Fibroblast of skin of right quadriceps (primary cell): ENCODE measurements at places on chromosomes 12 and 14.

DNA sequence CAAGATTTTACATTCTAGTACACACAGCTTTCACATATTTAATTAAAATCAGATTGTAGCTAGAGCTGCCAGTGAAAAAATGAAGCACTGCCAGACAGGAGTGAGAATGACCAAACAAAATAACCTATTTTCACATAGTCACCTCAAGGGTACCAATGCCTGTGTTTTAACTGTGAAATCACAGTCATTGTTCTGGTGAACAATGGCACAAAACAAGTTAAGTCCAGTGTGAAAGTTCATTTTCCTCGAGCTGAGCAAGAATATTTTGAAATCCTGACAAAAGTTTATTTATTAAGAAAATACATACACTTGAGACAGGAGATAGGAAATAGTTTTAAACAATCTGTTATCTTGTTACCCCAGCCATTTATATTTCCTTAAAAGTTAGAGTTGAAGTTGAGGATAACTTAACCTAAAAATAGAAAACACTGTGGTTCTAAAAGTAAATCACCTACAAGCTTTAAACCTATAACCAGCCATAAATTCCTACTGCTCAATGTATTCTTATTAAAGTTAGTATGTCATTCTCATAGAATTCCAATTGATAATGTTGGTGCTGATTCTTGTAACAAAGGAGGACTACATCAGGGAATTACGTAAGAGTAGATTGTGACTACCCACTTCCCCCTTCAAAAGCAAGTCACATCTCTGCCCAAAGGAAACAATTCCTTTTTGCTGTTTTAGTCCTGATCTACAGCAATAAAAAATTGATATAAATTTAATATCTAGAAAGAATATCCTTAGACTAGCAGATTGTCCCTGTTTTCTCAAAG is 15.9 kb downstream of the DENND5B start:
- DNase-seq = peak; percentile 29

GRCh38 chr14:103488960-103489359 is 33.7 kb downstream of the CKB start:
- peak; percentile 48 for DNase-seq

DNA sequence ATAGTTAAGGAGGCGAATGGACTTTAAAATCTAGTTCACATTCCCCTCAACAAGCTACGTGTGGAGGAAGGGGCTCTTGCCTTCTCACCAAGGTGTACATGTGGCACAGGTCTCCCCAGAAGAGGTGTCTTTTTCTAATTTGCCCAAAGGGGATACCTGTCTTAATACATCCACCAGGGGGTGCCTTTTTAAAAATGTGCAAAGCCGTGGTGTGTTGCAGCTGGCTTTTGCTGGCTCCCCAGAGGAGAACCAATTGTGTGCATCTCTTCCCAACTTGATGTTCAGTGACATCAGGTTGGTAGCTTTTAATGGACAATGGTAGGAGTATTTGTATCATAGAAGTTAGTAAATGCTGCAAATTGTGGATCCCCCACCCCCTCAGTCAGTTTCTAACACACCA is 33.8 kb downstream of the CREBL2 start:
- peak; percentile 15 for DNase-seq

DNA sequence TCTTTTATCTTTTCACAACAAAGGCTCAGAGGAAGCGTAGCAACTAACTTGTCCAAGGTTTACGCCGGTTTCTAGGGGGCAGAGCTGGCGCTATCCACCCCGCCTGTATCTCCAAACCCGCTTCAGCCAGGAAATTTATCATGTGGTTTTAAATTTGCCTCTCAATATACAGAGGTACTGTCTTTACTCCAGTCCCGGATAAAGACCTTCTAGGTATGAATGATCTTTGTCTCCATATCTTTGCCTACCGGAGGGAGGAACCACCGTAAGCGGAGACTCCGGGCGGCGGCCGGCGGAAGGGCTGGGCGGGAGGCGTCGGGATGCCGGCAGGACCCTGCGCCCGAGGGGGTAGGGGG is 693 bp upstream of the RIMKLB start:
- no peak for DNase-seq

DNA sequence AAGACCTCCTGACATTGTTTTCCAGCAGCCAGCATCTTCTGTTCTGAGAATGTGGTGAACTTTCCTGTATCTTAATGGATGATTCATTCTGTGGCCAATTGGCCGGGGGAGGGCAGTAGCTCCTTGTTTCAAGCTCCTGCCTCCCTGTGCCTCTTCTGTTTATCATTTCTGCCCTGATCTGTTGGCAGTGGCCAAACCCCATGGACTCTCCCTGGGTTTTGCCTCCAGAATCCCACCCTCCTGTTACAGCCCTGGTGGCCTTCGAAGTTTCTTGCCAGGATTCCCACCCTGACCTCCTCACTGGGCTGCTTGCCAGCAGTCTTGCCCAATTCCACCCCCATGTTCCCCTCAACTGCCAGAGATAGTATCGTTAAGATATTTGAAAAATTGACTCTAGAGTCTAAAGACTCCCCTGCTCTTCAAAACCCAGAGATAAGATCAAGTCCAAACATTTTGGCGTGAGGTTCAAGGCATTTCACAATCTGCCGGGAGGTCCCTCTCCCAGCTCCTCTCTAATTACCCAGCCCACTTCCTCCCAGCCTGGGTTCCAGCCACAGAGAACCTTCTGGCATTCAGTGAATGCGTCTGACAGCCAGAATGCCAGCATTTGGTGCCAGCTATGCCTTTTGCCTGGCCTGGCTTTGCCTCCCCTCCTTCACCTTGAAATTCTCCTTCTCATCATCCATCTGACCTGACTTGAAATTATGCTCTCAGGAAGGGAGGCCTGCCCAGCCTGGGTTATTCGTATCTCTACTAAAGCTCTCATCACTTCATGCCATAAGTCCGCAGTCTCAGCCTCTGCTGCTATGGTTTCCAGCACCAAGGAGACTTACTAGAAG is 37.7 kb upstream of the TXNRD1 start:
- peak; percentile 96 for DNase-seq

DNA sequence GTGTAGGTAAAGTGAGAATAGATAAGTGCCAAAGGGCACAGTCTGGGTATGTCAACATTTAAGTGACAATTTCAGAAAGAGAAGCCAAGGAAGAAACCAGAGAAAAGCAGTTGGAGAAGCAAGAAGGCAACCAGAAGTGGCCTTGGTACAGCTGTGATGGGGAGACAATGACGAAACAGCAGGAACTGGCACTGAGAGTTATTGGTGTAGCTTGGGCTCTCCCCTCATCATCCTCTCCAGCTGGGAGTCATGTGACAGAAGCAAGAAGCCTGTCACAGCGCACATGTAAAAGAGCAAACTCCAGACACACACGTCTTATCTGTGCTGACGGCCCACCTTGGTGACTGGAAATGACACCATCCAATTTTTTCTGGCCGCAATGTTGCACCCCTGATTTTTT is 203.3 kb upstream of the NUDT4 start:
- DNase-seq = peak; percentile 9

DNA sequence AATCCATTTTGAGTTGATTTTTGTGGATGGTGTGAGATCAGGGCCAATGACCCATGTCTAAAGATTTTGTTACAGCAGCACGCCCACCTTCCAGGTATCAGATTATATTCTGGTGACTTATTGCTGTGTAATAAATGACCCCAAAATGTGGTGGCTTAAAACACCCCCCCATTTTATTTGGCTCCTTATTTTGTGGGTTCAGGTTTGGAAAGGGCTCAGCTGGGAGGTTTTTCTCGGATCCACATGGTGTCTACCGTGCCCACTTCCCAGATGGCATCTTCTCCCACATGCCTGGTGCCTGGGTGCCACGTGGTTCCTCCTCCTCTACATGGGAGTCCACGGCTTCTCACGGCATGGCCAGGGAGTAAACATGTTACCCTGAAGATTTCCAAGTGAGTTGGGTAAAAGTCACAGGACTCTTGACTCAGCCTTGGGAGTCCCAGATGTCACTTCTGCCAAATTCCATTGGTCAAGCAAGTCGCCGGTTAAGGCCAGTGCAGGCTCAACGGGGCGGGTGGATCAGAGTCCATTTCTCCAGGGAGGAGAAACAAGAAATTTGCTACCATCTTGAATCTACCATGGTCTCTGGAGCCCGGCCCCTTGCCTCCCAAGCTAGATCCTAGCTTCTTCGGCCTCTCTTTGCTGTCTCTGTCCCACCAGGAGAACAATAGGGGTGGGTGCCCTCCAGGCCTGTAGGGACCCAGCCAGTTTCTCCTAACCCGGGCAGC is 214.3 kb downstream of the KIF26A start:
- no peak for DNase-seq
